G401 (cell line): ENCODE measurements at places on chromosomes 16 and 17. TPM values are rescaled to one million over a fixed set of nuclear protein-coding genes. Genes with fewer than 3 reads are reported as not detected.

- no peak for DNase-seq
Observed at GRCh38 chr17:34619687-34620217, 40.4 kb downstream of the TMEM132E start.

DNA sequence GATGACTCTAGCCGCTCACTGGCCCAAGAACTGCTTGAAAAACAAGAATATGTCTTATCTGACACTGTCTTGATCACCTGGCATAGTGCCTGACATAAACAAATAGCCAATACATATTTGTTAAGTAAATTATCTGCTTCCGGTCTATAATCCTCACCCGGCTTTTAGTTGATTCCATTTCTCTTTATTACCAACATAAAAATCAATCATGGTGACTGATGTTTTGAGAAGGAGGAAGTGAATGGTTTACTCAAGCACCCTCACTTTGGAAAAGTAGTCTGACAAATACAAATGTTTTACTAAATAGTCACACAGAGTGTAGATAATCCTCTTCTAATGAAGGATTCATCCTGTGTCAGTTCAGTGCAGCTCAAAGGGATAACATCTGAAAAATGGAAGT is 47.0 kb downstream of the SKAP1 start:
- no peak for DNase-seq

The SMPD3 gene
- 0.03 and 0.18 TPM in 2 replicates for total RNA-seq

DNA sequence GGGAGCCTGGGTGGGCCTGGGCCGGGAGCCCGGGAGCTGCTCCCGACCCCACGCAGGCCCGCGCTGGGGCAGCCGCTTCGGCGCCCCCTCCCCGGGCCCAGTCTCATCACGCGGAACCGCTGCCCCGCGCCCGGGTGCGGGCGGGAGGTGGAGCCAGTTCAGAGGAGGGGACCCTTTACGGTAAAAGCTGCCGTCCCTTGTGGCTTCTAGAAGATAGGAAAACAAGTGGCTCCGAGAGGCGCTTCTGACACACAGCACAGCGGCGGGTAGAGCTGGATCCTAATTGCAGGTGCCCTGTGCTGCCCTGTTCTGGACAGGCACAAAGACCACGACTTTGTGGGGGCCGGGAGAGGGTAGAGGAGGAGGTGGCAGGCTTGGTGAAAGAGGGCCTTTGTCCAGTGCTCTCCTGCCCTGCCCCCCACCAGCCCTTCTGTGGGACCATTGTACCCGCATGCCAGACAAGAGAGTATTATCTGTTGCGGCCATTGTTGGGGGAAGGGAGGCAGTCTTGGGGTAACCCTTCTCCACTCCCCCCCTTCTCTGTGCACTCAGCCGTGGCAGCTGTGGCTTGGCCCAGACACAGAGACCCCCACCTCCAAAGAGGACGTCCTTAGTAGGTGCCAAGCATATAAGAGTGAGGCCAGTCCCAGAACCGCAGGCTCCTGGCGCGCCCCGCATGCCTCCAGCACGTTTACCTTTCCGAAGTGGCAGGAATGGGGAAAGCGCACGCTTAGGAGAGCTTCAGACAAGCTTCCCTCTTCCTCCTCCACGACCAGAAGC is 736 bp downstream of the CNP start:
- DNase-seq, result peak; percentile 35

The AOC2 gene
- total RNA-seq, result not detected in 2 replicates

- DNase-seq, result peak; percentile 40
Observed at GRCh38 chr17:8436169-8436843, 622 bp downstream of the NDEL1 start.

DNA sequence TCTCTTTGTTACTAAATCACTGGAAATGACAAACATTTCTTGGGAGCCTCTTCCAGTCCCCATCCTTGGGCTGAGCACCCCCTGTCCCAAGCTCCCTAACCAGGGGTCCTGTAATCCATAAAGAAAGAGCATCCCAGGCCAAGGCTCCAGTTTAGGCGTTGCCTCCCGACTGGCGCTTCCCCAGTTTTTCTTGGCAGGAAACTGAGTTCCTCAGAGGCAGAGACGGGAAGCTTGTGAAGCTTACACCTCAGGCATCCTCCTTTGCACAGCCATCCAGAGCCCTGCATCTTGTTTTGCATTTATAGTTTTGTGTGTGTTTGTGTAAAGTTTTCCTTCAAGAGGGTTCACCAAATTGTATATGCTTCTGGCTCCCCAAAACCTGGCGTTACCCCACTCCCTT is 7.1 kb downstream of the COPZ2 start:
- DNase-seq, result no peak

GRCh38 chr17:79953335-79953734 is 82.3 kb downstream of the TBC1D16 start:
- no peak for DNase-seq

- no peak for DNase-seq
Observed at GRCh38 chr16:88993946-88994600, 17.1 kb upstream of the CBFA2T3 start.

The MAPT gene
- total RNA-seq, result 0.44 TPM in 1 of 2 replicates, not detected in the other

DNA sequence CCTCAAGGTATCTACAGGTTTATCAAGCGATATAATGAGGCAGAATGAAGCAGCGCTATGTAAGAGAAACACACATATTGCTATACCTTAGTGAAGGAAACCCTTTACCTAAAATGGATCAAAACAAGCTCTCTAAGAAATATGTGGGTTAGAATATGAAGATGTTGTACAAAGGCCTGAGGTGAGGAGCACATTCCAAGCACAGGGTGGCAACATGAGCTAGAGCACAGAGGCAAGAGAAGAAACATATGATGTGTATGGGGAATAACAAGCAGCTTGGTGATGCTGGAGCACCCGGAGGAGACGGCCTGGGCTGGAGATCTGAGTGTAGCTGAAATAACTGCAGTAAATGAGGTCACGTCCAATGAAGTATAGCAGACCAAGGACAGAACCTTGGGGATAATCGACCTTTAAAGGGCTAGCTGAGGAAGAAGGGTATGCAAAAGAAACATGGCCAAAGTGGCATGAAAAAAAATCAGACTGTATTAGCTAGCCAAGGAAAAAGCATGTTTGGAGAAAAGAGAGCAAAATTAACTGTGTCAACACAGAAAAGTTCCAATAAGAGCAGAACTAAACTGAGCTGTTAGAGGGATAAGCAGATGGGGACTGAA is 44.0 kb downstream of the MARVELD3 start:
- no peak for DNase-seq
